ENCODE measurements at places on chromosomes 11 and 22. TPM values are rescaled to one million over a fixed set of nuclear protein-coding genes. Genes with fewer than 3 reads are reported as not detected.

Gene RBMXL2
- not detected for total RNA-seq

Gene C22orf15
- 0.93 TPM for total RNA-seq

Gene GAB2
- 4.3 TPM for total RNA-seq

Gene PLXNB2
- total RNA-seq: 14.4 TPM

DNA sequence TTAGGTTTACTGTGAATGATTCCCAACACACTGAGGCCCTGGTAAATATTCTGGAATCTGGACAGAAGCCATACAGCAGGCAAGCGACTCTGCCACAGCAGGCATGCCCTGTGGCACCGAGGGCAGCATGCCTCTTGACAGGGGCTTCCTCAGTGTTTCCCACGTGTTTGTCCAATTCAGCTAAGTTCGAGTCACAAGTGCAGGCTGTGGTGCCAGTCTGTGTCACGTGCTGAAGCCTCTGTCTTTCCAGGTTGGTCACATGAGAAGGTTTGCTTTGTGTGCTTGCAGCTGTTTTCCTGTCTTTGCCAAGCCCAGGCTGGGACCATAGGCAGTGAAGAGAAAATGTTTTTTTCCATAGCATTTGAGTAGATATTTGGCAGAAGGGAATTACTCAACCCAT is 2.4 kb upstream of the PPFIBP2 start:
- no peak for DNase-seq

- DNase-seq: no peak
Measured at GRCh38 chr11:129935723-129936122, 40.3 kb upstream of the NFRKB start.

- peak; percentile 23 for DNase-seq
Measured at GRCh38 chr11:3905080-3905953, 49.9 kb downstream of the STIM1 start.

Gene SLC25A45
- 13.8 TPM for total RNA-seq

Gene MISFA
- 0.96 TPM for total RNA-seq

DNA sequence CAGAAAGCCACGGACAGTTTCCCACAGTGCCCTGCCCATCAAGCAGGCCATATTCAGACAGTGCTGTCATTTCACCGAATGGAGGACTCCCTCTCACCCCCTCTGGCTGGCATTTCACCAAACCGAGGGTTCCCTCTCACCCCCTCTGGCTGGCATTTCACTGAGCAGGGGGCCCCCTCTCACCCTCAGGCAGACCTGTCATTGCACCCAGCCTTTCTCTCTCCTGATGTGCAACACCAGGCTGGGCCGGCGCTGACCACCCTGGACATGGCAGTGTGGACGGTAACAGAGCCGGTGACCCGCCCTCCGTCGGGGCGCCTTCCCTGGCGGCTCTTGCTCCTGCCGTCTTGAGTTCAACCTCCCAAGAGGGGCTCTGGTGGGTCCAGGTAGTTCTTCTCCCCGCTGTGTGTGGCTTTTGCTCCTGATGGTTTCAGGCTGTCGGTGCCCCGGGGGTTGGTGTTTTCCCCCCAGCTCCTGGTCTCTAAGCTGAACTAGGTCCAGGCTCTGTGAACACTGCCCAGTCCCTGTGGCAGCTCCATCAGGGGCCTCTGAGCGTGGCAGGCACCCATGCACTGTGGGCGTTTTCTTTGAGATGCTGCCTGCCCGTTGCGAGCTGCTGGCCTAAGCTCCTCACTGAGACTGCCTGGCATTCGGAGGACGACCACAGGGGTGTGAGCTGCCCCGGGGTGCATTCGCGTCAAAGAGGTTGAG is 46.9 kb downstream of the SMIM38 start:
- DNase-seq: no peak

Gene CWC15
- total RNA-seq: 100 TPM

DNA sequence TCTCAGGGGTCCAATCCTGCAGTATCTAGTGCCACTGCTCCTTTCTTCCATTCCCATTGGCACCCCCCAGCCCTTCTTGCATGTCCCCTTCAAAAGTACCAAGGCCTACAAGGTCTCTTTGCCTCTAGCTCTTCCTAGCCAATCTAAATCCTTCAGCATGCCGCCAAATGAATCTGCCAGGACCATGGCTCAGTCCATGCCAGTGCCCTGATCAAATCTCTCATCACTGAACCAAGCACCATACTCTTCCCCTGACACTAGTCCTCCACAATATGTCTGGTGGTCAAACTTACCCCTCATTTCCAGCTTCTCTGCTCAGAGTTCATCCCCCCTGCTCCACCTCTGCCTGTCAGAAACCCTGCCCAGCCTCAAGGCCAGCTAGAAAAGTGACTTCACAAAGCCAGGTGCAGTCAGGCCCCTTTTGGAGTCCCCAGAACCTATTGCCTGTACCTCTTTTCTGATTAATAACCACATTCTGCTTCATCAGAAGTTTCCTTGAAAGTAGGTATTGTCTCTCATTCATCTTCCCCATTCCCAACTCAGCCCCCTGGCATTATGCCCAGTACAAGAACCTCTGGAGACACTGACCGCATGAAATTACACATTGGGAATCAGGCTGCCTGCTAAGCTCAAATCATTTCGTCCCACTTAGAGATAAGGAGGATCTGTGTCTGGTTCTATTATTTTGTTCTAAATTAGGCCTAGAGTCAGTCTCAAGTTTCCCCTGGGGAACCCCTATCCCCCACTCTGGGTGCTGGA is 11.4 kb downstream of the FEN1 start:
- no peak for DNase-seq

DNA sequence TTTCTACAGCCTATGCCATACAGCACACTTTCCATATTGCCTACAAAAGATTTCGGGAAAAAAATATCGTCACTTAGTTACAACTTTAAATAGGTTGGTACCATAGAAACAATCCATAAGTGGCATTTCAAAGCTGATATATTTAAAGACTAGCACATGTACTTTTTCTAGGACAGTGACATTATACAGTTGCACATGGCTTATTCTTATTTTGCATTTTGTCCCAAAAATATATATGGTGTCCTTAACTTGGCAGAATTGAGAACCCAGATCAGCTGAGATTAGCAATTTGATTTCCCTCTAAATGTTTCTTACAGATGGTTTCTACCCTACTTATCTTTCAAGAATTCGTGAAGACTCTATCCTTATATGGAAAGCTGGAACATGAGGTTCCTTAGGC is 3.7 kb upstream of the TFIP11 start:
- no peak for DNase-seq

DNA sequence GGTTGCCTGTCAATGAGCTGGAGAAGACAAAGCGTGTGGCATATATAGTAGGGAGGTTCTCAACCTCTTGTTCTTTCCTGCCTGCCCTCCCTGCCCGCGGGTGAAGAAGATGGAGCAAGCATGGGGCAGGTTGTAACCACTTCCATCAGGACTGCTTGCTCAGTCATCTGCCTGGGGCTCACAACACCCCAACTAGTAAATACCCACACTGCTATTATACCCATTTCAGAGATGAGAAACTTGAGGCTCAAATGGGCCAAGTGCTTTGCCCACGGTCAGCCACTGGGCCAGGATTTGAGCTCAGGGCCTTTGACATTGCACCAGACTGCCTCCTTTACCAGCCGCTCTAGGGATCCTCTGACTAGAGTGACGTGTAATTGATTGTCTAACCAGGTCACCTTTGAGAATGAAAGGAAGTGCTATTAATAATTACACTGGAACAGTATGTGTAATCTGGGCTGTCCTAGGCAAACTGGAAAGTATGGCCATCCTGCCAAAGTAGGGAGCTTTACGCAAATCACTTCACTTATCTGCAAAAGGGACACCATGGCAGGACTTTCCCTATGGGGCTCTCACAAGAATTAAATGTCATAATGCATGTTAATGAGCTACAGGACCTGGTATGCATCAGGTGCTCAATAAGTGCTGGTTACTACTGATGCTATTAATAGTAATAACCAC is 2.8 kb upstream of the CDC42EP1 start:
- DNase-seq: no peak

Gene HBD
- not detected for total RNA-seq

DNA sequence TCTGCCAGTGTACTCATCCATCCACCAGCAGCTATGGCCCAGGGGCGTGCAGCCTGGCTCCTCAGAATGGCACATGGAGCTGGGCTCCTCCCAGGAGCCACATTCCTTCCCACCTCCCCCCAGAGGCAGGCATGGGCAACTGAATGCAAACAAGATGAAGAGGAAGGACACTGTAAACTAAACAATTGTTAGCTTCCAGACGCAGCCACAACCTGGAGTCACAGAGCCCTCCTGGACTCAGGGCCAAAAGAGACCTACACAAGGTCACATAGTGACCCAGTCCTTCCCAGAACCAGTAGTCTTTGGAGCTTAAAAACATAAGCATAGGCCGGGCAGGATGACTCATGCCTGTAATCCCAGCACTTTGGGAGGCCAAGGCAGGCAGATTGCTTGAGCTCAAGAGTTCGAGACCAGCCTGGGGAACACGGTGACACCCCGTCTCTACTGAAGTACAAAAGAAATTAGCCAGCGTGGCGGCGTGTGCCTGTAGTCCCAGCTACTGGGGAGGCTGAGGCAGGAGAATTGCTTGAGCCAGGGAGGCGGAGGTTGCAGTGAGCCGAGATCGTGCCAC is 30.7 kb upstream of the CLDN5 start:
- no peak for DNase-seq

Gene KIF18A
- 10.9 TPM for total RNA-seq

DNA sequence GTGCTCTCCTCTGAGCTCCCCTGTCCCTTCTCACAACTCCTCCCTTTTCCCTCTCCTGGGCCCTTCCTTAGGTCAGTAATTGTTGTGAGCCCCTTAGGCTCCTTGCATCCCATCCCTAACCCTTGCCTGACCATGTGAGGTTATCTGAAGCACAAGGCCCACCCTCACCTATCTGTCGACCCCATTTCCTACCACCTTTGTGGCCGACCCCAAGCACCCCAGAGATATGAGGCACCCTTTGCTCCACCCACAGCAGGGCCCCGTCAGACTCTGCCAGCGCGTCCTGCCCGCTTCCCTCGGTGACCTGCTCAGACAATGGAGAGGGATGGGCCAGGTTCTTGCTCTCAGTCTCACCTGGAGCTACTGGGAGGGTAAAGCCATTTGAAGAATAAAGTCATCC is 1.3 kb downstream of the GNG3 start:
- DNase-seq: peak; percentile 76

Gene RIC3
- 9.4 TPM for total RNA-seq

Gene SPA17
- 2.2 TPM for total RNA-seq

DNA sequence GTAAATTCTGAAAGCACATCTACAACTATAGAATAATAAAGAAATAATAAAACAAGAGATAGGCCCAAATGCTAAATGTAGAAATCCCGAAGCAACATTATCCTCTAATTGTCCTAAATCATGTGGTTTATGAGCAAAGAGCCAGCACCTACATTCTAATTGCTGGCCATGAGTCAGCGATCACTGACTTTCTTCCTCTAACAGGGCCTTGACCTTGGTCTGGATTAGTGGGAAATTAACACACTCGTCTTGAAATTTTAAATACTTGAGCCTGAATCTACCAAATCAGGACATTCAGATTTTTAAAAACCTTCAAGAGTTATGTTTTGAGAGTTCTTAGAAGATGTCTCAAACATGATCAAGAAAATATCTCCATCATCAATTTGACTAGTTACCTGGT is 727.6 kb downstream of the METTL15 start:
- DNase-seq: no peak

Gene SLC5A12
- total RNA-seq: not detected

DNA sequence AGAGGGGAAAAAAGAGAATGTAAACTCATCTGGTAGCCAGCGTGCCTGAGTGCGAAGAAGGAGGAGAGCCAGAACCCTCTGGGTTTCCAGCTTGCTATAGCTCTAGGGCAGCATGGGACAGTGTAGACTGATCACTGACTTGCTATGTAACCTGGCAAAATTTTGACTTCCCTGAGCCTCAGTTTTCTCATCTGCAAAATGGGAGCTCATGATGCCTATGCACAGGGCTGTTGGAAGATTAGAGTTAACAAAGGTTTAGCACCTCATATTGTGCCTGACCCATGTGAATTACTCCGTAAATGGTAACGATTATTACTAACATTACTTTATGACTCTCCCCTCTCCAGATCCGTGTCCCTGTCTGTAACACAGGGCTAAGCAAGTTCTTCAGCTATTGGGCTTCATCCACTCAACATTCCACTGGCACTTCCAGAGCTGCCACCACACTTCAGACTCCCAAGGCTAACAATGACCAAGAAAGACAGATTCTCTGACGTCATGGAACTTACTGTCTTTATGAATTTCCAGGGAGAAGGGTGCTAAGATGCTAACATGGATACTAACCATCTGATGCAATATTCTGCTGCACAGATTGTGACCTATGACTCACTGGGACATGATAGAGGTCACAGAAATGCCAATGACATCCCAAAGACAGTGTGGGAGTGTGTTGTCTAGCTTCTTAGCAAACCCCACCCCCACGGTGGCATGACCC is 195.2 kb downstream of the TRIM29 start:
- DNase-seq: no peak

Gene LYVE1
- not detected for total RNA-seq

- DNase-seq: no peak
Measured at GRCh38 chr11:57131080-57131790, 50.5 kb upstream of the LRRC55 start.

- DNase-seq: no peak
Measured at GRCh38 chr22:28188178-28188879, 269.3 kb upstream of the PITPNB start.

- DNase-seq: no peak
Measured at GRCh38 chr11:405954-406795, 8.6 kb downstream of the SIGIRR start.

Gene SYT12
- not detected for total RNA-seq

DNA sequence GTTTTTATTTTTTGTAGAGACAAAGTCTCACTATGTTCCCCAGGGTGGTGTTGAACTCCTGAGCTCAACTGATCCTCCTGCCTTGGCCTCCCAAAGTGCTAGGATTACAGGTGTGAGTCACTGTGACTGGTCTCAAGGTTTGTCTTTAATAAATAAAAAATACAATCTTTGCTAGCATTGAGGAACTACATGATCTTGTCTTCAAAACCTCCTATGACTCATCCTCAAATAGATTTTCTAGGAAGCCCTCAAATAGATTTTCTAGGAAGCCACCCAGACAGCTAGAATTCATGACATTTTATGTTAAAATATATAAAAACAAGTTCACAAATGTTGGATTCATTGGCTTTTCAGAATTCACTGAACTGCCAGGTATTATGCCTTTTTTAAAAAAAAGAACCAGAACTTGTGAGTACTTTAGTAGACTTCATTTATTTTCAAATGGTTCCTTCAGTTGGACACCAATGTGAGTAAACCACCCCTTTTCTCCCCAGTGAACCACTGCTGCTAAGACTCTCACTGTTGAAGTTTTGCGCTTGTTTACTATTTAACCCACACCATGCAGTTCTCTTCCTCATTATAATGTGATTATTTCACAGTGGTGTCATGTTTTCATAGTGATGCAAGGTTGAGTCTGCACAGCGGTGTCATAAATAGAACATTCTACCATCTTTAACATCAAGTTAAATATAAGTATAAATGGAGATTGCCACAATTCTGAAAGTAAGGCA is 303.9 kb downstream of the CASP12 start:
- DNase-seq: no peak

- no peak for DNase-seq
Measured at GRCh38 chr11:100876815-100877520, 189.9 kb downstream of the ARHGAP42 start.

Data from CD8-positive, alpha-beta memory T cell (primary cell).